ENCODE measurements at places on chromosomes 5 and 9. TPM values are rescaled to one million over a fixed set of nuclear protein-coding genes. Genes with fewer than 3 reads are reported as not detected.

- peaks cover 4% of the 10 kb centered on the region for H3K4me1 ChIP-seq
- H3K27me3 ChIP-seq = no peaks in the 10 kb centered on the region
- H3K4me3 ChIP-seq = no peak overlapping the region
Observed at GRCh38 chr5:56388229-56388985, 155.3 kb upstream of the ANKRD55 start.

DNA sequence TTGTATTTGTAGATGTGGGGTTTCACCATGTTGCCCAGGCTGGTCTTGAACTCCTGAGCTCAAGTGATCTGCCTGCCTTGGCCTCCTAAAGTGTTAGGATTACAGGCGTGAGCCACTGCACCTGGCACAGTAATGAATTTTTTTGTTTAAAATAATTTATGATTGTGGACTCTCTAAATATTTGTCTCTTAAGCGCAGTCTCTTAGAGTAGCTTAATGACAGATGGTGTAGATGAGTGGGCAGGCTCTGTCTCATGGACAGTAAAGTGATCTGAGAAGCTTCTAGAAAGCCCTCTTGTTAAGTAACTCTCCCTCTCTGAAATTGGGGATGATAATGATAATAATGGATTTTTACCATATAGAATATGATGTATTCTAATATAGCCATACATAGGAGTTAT, 47.5 kb upstream of the KIAA1958 start:
- no peaks in the 10 kb centered on the region for H3K27me3 ChIP-seq
- H3K4me1 ChIP-seq = no peaks in the 10 kb centered on the region
- no peak overlapping the region for H3K4me3 ChIP-seq
- no peak overlapping the region for H3K27ac ChIP-seq
- no peaks in the 10 kb centered on the region for H3K36me3 ChIP-seq

DNA sequence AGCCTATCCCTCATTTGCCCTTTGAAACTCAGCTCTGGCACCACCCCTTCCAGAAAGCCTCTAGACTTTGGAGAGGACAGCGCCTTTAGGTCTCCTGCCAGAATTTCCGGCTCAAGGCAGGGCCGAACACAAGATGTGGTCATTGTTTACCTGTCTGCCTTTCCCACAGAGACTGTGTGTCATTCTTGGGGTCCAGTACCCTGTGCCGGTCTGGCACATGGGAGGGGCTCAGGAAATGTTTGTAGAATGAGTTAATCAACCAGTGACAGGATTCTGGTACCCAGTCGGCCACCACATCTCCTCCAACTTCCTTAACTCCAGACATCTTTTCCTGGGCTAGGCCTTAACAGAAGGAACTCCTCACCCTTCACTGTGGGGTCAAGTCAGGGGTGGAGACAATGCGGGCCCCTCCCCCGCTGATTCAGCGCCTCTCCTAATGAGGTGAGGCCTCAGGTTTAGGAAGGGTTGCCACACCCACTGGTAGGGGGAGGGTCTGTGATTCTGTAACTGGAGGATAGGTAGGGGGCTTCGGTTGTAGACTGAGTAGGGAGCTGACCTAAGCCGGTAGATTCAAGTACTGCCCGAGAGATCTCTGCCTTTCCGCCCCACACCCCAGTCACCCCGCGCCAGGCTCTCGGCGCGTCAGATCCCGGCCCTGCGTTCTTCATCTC, 29.3 kb downstream of the PCDH1 start:
- H3K27me3 ChIP-seq = no peaks in the 10 kb centered on the region
- H3K36me3 ChIP-seq = no peaks in the 10 kb centered on the region
- DNase-seq = peak; percentile 78
- peaks cover 21% of the 10 kb centered on the region for H3K4me1 ChIP-seq
- peak overlapping the region; percentile 96 for H3K27ac ChIP-seq

- H3K36me3 ChIP-seq = no peaks in the 10 kb centered on the region
- no peaks in the 10 kb centered on the region for H3K27me3 ChIP-seq
- no peak overlapping the region for H3K27ac ChIP-seq
- no peak overlapping the region for H3K4me3 ChIP-seq
Observed at GRCh38 chr5:5572976-5573797, 150.7 kb downstream of the ICE1 start.

Gene PFN3
- not detected for total RNA-seq
